ENCODE measurements at places on chromosomes 3 and 15.

DNA sequence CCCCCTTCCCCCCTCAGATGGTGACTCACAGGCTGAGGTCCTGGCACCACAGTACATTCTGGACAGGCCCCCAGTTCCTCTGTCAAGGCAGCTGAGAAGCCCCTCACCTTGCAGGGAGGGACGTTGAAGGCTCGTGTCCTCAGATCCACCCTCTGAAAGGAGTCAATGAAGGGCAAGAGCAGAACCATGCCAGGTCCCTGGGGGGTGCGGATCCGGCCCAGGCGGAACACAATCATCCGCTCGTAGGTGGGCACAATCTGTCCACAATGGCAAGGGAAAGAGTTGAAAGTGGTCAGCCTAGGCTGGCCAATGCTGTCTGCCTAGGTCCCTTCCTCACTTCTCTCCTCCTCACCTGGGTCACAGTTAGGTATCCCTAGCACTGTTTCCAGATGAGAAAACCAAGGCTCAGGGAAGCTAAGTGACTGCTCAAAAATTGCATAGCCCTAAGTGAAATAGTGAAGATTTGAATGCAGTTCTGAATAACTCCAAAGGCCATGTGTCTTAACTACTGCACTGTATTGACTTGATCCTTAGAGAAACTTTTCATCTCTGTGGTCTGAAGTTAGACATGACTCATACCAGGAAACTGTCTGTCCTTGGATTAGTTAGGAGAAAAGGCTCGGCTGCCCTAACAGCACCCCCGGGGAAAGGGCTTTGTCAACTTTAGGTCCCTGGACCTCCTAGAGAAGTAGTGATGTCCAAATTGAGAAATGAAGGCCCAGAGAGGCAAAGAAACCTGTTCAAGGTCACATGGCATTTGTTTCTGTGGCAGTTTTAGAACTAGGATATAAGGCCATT is 2.9 kb downstream of the STOML1 start:
- DNase-seq: no peak

DNA sequence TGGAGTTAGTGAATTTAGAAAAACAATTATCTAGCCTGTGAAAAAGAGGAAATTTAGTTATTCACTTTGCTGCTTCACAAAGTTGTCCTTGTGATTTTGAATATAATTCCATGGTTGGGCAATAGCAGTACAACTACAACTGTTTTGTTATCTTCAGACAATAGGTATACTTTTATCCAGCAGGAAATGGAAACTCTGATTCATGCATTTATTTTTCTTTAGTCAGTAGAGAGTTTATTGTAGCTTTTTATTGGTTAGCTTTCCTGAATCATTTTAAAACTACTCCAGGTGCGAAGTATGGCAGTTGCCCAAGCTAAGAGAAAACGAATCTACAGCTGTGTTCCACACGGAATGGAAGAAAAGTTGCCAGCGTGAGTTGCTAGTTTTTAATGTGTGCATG is 80.3 kb downstream of the TM4SF4 start:
- DNase-seq: no peak

DNA sequence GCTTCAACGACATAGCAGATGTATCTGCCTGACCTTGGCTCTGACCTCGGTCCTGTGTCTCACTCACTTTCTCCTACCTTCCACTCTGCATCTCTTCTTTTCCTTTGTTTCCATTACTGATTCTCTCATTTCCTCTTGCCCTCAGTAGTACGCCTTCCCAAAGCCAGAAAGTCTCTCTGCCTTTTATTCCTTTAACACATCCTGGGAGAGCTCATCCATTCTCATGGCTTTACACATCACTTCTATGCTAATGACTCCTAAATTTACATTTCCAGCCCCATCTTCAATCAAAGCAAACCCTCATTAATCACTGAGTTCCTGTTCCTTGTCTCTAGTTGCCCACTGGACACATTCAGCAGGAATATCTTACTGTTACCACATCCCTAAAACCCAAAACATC is 938.6 kb downstream of the NTRK3 start:
- DNase-seq: no peak

GRCh38 chr15:99507504-99508310 is 58.1 kb upstream of the MEF2A start:
- DNase-seq: no peak

DNA sequence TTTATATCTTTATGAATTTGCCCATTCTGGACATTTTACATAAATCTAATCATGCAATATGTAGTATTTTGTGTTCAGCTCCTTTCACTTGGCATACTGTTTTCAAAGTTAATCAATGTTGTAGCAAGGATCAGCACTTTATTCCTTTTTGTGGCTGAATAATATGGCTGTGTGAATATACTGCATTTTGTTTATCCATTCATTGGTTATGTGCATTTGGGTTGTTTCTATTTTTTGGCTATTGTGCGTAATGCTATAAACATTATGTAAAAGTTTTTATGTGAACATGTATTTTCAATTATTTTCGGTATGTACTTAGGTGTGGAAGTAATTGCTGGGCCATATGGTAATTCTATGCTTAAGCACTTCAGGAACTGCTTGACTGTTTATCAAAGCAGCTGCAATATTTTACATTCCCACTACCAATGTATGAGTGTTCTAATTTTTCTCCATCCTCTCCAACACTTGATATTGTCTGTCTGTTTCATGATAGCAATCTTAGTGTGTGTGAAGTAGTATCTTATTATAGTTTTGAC is 101.3 kb upstream of the P2RY1 start:
- DNase-seq: no peak
